ENCODE measurements at places on chromosomes 16 and 17.

GRCh38 chr17:40659911-40660310, 5.1 kb downstream of the KRT222 start:
- no peak for DNase-seq

DNA sequence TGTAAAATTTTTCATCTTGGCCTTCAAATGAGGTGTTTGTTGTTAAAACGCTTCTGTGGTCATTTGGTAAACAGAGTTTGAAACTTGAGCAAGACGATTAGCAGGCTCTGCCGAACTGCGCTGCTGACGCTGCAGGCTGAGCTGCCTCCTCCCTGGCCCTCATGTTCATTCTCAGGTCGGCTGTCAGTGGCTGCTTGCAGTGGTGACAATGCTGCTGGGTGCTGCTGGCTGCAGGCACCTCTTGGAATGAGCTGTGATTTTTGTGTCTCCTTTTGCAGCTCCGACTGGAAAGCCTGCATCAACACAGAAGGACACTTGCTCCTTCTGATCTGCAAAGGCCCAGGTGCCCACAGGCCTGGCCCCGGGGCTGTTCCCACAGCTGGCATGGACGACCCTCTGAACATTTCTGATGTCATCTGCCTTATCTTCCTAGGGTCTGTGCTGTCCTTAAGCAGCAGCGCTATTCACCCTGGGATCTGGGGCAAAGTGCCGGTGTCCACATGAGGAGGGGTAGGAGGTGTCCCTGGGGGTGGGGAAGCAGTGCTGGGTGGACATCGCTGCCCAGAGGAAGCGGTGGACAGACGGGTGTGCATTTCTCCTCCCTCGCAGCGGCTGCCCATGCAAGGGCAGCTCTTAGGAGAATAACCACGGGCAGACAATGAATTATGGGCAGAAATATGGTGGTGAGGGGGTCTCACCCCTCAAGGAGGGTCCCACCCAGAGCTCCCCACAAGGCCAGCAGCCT, 23.1 kb upstream of the OSGIN1 start:
- no peak for DNase-seq

DNA sequence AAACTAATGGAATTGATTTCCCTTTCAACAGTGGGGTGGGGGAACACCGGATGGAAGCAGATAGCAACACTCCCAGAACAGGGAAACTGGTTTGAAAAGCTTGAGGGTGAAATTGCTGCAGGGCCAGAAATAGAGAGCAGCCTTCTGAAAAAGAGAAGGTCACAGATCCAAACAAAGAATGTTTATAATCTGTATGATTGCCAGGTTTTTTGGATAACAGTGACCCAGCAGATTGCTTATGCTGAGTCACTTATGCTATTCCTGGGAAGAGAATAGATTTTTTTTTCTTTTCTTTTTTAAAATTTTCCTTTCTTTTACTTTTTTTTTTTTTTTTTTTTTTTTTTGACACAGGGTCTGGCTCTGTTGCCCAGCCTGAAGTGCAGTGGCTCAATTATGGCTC, 641.3 kb downstream of the KCNJ2 start:
- no peak for DNase-seq

DNA sequence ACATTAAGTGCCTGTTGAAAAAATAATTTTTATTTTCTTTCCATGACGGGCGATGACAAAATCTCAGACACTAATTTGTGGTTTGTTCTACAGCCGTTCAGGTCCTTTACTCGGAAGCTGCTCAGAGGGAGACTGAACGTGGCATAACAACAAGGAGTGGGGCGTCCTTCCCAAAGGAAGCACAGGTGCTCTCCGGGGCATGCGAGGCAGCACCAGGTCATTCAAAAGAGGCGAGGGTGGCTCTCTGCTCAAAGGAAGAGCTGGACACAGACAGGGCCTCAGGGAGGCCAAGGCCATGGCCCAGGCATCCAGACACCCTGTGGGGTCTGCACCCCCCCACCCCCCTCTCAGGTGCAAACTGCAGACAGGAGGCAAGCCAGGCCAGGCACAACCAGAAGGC, 16.2 kb downstream of the UNKL start:
- DNase-seq: no peak

GRCh38 chr17:72236980-72237633, 116.3 kb downstream of the SOX9 start:
- no peak for DNase-seq

- DNase-seq: no peak
Observed at GRCh38 chr17:16920628-16921020, 51.3 kb downstream of the TNFRSF13B start.
